Kidney tubule cell (primary cell): ENCODE measurements at places on chromosomes 16 and 17.

- DNase-seq: no peak
These were observed 21.8 kb downstream of the PEMT start for GRCh38 chr17:17569691-17570090.

- peak; percentile 40 for DNase-seq
These were observed 12.7 kb upstream of the SSTR2 start for GRCh38 chr17:73151916-73152632.

DNA sequence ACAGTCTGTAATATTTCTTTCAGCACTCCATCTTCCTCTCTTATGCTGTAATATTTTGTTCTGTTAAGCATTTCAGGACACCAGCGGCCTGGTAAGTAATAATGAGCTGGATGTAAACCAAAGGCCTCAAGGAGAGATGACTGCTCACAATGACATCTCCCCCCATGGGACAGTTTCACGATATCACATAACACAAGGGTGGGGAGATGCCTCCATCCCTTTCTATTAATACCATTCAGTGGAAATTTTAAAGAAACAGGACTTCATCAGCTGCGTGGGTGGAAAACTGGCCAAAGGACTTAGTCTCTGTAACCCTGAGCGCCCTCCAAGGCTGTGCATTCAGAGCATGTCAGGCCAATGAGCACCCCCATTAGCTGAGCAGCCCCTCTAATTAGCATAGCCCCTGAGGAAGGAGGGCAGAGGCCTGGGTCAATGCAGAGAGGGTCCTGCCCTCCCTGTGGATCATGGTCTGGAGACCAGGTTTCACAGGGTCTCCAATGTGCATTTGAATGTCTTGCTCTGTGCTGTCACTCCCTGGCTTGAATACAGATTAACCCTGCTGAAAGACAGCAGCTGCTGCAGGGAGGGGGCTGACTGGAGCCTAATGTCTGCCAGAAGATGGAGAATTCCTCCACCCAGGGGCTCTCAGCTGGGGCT, 156.4 kb downstream of the HS3ST2 start:
- DNase-seq: no peak

DNA sequence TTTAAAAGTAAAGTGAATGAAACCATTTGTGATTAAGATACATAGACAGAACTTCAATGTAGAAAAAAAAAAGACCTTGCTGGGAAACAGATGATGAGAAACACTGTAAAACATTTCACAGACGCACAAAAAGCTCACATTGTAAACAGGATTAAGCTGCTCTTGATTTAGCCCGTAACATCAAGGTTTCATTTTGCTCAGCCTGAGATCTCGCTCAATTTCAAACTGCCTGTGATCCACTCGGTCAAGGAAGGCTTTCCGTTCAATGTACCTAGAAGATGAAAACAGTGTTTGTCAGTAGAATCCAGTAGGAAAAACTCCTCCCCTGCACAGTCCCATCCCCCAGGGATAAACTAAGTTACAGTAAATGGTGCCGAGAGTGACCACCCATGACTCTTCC, 42.3 kb upstream of the BCAR1 start:
- no peak for DNase-seq

GRCh38 chr16:48542020-48542473, 67.9 kb downstream of the N4BP1 start:
- DNase-seq: peak; percentile 17

DNA sequence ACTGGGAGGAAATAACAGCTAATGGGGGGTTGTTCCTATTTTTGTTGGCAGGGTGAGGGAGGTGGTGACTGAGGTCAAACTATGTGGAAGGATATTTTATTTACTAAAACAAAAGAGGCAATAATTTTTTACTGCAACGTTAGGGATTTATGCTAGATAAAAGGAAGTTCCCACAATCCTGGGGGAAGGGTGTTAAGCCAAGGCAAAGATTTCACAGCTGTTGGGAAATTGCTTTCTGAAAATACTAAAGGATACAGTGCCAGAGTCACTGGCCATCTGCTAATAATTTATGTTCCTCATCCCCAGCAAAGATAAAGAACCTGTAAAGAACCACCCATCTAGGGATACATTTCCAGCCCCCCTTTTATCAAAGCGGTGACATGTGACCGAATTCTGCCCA, 756.0 kb upstream of the RBFOX1 start:
- DNase-seq: no peak

DNA sequence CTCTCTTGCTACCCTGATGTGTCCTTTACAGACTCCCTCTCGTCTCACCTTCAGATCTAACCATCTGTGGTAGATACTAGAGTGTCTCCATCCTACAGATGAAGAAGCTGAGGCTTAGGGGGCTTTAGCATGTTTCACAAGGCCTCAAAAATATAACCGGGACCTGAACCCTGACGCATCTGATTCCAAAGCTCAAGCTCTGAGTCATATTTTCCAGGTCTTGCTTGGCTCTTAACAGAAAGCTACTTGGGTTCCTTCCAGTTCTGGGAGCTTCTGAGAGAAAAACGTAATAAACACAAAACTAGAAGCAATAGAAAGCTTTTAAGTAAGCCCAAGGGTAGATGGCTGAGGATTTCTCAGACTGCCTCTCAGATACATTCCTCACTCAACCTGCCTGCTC, 224.3 kb upstream of the EEF2KMT start:
- no peak for DNase-seq

- DNase-seq: no peak
These were observed 79.7 kb downstream of the MRTFB start for GRCh38 chr16:14150796-14151195.

GRCh38 chr16:73319737-73320136, 271.8 kb upstream of the ZFHX3 start:
- no peak for DNase-seq

DNA sequence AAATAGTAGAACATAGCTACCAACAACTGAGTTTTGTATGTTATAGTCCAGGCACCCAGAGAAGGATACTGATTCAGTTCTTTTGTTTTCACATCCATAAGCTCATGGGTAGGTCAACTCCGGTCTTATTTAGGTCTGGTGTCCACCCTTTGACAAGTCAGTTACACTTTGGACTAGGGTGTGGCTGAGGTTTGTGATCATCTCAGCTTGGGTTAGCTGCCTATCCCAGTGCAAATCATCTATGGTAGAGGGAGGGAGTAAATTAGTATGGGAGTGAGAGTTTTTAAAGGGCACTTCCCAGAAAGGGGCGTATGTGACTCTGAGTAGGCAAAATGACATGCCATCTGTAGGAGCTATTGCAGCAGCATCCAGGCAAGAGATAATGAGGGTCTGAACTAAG, 66.1 kb downstream of the TANC2 start:
- no peak for DNase-seq

GRCh38 chr17:3007651-3008121, 55.7 kb downstream of the OR1D5 start:
- no peak for DNase-seq

DNA sequence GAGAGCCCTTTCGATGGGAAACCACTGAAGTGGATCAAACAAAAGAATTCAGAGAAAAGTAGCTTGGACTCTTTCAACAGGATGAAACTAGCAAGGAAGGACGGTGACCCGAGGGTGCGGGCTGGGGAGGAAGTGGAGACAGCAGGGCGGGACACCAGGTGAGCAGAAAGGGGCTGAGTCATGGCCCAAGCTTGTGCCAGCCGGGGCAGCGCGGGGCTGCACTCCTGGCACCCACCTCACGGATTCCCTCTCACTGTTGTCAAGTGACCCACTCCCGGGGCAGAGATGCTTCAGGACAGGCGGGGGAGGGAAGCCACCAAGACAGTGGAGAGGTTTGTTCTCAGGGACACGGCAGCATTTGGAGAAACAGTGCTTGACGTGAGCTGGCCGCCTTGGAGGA, 10.7 kb upstream of the RNF222 start:
- DNase-seq: peak; percentile 91

GRCh38 chr16:70393662-70394061, 45.2 kb downstream of the ST3GAL2 start:
- DNase-seq: no peak

DNA sequence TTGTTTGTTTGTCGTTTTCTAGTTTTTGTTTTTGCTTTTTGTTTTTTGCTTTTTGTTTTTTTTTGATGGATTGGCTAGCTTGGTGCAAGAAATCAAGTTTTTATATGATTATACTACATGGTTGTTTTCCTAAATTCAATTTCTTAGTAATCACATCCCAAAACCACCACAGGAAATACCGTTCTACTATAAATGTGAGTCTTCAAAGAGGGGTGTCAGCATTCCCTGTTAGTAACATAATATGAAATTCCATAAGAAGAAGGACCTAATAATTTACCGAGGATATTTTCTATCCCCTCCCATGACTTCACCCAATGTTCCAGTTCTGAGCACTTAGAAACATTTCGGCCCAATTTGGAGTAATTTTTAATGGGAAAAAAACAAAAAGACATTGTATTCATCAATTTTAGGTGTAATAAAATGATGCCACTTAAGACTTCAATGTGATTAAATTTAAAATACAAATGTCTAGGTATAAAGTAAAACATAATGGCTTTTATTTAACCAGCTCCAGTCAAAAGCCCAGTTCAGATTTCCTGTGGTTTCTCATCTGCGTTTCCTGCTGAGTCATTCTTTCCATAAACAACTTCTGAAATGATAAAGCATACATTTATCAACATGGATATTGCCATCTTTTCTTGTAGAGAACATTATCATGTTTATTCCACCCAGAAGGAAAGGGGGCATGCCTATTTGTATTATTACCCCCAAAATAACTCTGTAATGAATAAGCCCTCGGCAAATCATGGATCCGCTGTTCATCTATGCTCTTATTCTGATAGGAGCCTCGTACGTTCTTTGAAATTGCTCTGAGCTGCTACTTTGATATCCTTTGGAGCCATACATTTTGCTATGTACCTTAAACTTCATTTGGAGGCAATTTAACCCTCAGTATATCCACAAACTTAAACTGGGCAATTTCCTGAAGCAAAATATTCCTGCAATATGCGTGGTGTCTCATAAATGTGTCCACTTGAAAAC, 28.1 kb downstream of the HSBP1 start:
- peak; percentile 44 for DNase-seq

GRCh38 chr17:33602981-33603380, 309.9 kb upstream of the ASIC2 start:
- no peak for DNase-seq

- DNase-seq: no peak
These were observed 13.2 kb downstream of the CD7 start for GRCh38 chr17:82303944-82304808.

DNA sequence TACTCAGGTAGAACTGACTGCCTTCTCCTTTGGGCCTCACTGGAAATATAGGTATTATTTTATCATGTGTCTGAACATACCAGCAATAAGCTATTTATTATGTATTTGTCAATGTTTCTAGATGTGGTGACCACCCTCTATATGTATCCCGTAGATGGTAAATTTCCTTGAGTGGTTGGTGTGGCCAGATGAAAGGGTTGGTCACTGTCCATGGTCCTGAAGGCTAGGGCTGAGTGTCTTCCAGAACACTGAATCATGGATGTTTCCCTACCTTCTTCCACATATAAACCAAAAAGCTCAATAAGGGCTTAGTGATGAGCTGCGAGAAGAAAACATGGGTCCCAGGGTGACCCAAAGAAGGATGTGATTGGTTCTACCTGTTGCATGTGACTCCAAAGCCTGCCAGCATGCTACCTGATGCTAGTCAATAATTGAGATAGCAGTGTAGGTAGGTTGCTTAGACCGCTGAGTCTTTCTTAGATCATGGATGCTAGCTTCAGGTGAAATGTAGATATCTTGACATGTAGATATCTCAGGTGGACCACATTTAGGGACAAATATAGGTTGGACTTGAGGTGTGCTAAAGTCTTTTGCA, 150.3 kb downstream of the ASIC2 start:
- peak; percentile 48 for DNase-seq

GRCh38 chr17:79224476-79224875, 149.9 kb downstream of the ENGASE start:
- DNase-seq: peak; percentile 62

- DNase-seq: peak; percentile 27
These were observed 87.8 kb upstream of the NOL11 start for GRCh38 chr17:67629971-67630320.

DNA sequence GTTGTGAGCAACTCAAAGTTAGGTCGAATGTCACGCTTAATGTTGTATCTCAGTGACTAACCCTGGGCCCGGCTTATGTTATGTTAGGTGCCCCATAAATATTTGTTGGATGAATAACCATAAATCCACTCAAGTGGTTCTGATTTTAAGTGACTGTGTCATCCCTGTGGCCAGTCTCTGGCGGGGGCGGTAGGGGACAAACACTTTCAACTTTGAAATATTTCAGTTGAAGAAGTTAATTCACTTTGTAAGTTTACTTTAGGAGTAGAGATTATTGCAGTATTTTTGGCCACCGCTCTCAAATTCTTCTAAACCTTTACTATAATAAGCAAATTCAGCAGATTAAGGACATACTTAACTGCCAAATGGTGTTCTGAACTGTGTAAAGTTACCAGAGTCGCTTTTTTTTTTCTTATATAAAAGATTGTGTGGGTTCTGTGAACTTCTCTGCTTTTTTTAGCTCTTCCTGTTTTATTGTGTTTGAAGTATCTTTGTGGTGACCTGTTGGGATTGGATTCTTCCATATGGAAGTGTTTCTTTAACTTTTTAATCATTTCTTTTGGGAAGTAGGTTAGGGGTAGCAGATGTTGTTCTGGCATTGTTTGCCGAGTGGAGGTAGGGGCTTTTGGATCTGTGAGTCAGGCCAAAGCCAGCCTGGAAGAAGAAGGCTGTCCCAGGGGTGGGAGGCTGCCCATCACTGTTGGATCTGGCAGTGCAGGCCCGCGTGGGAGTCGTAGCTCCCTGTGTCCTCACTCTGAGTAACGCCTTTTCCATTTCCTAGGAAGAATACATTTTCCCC, 61.4 kb upstream of the TBX2 start:
- peak; percentile 88 for DNase-seq

GRCh38 chr16:77328274-77328673, 106.6 kb downstream of the ADAMTS18 start:
- no peak for DNase-seq

GRCh38 chr17:41912925-41913324, 5.8 kb downstream of the ACLY start:
- DNase-seq: no peak

DNA sequence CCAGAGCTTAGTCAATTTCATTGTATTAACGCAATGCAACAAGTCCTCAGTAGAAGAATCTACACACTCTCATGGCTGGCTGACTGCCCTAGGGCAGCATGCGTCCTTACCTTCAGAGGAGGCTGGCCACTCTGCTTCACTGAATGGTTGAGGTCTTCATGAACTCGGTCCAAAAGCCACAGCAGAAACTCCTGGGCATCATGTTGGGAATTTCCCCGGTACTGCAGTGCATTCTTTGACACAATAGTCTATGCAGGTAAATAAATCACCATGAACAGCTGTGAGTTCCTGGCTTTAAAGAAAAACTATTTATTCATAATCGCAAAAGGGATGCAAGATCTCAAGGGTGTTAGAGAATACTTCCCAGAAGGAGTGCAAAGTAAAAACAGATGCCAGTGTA, 41.3 kb downstream of the USP31 start:
- peak; percentile 89 for DNase-seq
